Esophagus squamous epithelium (tissue), 5 donors: ENCODE measurements at places on chromosomes 13 and 19.

GRCh38 chr13:45751885-45752284 is 49.8 kb downstream of the CBY2 start:
- no peak for DNase-seq

DNA sequence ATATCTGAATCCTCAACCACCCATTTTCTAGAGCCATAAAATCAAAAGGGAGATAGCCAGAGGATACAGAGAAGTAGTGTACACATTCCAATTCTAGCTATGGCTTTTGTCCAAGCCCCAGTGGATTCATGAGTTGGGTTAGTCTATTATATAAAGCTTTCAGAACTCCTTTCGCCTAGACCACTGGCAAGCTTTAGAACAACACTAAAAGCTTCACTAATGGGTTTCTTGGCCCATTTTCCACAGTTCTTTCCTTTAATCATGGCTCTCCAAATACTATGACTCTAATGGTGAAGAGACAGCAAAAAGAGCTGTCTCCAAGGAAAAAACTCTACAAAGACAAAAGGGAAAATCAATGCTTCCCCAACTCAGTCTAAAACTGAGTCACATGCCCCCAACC is 48.2 kb upstream of the SLITRK5 start:
- DNase-seq = no peak

DNA sequence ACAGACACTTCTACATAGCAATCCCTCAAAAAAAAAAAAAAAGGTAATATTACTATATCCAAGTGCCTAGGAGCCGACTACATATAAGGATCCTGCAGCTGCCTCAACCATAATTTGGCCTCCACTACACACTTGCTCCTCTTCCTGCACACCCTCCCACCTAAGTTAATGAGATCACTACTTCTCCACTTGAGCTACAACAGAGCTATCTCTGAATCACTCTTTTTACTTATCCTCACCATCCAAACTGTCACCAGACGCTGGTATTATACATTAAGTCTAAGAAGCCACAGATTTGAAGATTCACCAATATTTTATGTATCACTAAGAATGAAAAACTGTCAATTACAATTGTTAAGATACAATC is 8.3 kb downstream of the OBI1 start:
- no peak for DNase-seq

DNA sequence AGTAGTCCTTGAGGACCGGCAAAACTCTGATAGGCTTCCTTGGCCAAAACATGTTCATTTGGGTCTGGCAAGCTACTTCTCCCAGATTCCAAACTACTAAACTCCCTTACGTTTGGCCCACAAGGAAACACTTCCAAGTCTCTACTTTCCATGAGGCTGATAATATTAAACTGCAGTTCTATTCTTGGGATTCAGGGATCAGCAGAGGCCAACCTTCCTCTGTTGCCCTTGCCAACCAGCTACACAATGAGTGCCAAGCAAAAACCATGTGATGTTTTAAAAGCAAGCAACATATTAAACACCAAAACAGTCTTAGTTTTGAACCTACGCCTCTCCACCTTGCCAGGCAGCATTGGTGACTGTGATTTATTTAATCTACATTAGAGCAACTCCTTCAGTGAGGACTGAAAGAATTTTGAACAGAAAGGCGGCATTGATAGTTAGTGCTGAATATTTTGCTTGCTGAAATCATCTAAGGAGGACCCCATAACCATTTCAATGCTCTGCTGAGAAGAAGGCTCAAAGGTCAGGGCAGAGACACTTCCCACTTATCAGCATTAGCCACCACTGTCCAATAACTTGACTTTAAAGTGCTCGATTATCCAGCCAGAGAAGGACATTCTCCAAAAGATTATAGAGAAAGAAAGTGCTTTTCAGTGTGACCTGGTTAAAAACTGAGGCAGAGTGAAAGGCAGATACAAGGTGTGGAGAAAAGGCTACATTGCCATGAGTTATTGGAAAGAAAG is 287.1 kb downstream of the TBC1D4 start:
- DNase-seq = no peak

- DNase-seq = no peak
These were observed 24.6 kb downstream of the PDCD5 start for GRCh38 chr19:32605544-32605943.

GRCh38 chr19:3163230-3163886 is 15.2 kb upstream of the S1PR4 start:
- DNase-seq = no peak

- DNase-seq = no peak
These were observed 121.8 kb downstream of the URI1 start for GRCh38 chr19:30063650-30064347.
